Dorsolateral prefrontal cortex (tissue), 122 donors: ENCODE measurements at places on chromosomes 13 and 19. TPM values are rescaled to one million over a fixed set of nuclear protein-coding genes. Genes with fewer than 3 reads are reported as not detected.

LINGO3 gene
- 4.4 TPM for total RNA-seq

RGS9BP gene
- 2.2 TPM for total RNA-seq

RNF113B gene
- total RNA-seq: not detected

SGCG gene
- 1.3 TPM for total RNA-seq

ZNF442 gene
- total RNA-seq: 2.4 TPM

ZNF682 gene
- 7.5 TPM for total RNA-seq

ZNF677 gene
- 15.0 TPM for total RNA-seq

GPC5 gene
- 15.4 TPM for total RNA-seq

C19orf73 gene
- total RNA-seq: 2.0 TPM

RXFP2 gene
- total RNA-seq: not detected

LRRC4B gene
- total RNA-seq: 192 TPM
